ENCODE measurements at places on chromosomes 4 and X.

DNA sequence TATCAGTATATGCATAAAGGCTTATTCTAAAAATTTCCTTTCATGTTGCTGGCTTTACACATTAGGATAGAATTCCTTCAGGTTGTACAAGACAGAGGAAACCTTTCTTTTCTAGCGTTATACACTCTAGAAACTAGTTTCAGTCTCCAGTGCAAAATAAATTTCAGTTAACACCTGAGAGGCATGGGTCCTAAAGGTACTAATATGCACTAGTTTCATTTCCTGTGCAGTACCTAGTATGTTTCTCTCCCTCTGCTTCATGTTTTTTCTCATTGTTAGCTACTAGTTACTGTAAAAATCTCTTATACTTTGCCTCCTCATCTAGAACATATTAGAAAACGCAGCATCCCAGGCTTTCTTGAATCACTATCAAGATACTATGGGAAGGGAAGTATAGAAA, 54.0 kb downstream of the SNX25 start:
- no peak for DNase-seq

DNA sequence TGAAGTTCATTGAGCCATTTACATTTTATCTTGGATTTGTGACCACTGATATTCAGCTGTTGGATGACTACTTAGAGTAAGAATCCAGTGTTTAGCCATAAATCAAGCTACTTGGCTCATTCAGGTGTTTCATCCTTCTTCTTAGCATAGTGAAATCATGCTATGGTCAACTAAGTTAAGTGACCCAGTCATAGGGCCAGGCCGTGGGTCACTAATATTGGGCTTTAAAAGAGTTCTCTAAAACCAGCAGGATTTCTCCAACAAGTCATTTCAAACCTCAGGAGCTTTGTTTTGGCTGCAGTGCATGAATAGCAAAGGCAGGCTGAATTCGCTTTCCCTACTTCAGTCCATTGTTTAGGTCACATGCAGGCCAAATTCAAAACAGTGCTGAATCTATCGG, 181.0 kb downstream of the MAML3 start:
- DNase-seq: no peak

- DNase-seq: no peak
Measured at GRCh38 chr4:137524725-137525369, 7.4 kb downstream of the PCDH18 start.

DNA sequence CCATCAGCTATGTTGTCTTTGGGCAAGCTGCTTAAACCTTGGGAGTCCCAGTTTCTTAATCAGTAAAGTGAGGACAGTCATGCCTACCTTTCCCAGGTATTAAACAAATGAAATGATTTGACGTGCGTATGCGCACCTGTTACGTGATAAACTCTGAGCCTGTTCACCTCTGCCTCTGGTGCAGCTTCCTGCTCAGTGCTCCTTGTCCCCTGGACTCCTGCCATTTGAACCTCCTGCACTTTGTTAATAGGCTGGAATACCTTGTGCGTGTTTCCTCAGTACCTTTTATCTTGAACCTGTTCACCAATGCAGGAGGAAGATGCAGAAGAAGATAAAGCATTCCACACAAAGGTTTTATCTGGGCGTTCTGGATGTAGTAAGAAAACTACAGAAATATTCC, 211.9 kb downstream of the CEP135 start:
- DNase-seq: no peak

- DNase-seq: no peak
Measured at GRCh38 chr4:98452091-98452490, 190.9 kb downstream of the RAP1GDS1 start.

GRCh38 chr4:88582493-88582892, 9.8 kb upstream of the HERC3 start:
- DNase-seq: no peak

GRCh38 chrX:50188859-50189600, 11.8 kb downstream of the AKAP4 start:
- no peak for DNase-seq

DNA sequence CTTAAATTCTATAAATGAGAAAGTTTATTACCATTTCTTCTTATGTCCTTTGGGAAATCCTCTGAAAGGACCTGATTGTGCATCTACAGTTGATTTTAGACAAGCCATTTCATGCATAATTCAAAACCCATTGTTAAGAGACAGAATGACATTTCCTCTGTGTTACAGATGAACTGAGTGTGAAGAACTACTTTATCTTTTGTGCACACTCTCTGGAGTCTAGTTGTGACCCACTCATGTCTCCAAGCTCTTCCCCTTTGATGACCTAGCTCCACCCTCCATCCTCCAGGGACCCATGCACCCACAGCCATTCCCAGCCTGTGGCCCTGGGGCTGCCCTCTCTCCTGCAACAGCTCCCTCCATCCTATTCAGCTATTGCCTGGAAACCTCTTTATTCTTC, 57.5 kb upstream of the BMPR1B start:
- no peak for DNase-seq

DNA sequence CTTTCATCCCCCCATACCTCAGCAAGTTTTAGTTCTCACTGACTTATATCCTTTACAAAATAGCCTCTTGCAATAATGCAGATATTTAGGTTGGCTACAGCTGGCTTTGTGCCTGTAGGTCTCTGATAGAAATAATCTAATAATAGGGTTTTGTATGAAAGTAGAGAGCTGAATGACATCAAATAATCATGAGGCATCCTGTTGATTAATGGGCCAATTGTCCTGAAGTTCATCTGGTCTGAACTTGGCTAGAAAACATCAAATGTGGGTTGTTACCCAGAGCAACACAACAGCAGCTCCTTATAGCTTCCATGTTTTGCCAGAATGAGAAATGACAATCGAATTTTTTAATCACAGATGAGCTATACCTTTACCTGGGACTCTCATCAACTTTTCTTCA, 19.2 kb upstream of the LHFPL1 start:
- no peak for DNase-seq

DNA sequence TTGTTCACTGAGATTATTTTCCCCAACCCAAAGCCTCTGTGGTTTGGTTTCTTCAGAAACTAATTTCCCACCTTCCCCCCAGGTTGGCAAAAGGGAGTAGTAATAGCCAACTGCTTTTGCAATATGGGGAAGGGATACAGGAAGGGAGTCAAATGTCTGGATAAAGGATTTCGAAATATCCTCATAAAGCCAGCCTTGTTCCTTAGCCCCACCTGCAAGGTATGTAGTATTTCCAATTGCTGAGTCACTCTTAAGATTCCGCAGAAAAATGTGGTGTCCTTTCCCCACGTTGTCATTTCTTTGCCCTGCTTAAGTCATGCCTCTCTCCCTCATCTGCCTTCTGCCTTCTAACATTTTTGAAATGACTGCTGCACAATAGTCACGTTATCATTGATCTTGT, 138.8 kb upstream of the DCAF8L1 start:
- no peak for DNase-seq

Measured in activated CD8-positive, alpha-beta memory T cell treated with anti-CD3 and anti-CD28 coated beads for 1 hour (primary cell).